ENCODE measurements at places on chromosomes 13 and 19.
A peak's percentile ranks its signal among the peaks of the same experiment; 100 is the strongest.

GRCh38 chr19:12272980-12273901 is 21.4 kb downstream of the ZNF44 start:
- no peak for DNase-seq

GRCh38 chr19:44640518-44640917 is 3.2 kb upstream of the PVR start:
- no peak for DNase-seq

DNA sequence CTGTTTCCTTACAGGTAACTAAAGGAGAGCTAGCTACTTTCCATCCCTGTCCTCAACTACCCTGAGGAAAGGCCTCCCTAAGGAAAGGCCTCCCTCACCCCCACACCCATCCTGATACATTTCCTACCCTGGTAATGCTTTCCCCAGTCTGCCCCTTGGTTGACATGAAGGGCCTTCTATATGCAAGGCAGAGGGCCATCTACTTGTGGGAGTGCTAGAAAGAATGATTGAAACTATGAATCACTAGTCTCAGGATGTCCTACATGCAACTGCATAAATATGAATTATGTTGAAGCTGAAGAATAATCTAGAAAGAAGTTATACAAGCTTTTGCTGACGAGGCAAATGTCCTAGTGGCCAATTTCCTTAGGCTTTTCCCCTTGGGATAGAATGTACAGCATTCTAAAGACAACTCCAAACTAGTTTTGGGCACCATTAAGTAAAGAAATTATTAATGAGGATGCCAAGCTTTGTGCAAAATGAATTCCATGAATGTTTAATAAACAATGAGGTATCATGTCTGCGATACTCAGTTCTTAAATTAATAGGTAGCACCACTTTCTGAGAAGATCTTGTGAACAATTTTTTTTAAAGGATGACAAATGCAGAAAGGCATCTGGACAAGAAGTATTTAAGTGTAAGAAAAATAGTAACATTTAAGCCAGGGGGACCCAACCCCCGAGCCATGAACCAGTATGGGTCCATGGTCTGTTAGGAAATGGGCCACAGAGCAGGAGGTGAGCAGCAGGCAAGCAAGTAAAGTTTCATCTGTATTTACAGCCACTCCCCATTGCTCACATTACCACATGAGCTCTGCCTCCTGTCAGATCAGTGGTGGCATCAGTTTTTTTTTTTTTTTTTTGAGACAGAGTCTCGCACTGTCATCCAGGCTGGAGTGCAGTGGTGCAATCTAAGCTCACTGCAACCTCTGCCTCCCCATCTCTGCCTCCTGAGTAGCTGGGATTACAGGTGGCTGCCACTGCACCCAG is 223.0 kb downstream of the LHFPL6 start:
- no peak for DNase-seq

DNA sequence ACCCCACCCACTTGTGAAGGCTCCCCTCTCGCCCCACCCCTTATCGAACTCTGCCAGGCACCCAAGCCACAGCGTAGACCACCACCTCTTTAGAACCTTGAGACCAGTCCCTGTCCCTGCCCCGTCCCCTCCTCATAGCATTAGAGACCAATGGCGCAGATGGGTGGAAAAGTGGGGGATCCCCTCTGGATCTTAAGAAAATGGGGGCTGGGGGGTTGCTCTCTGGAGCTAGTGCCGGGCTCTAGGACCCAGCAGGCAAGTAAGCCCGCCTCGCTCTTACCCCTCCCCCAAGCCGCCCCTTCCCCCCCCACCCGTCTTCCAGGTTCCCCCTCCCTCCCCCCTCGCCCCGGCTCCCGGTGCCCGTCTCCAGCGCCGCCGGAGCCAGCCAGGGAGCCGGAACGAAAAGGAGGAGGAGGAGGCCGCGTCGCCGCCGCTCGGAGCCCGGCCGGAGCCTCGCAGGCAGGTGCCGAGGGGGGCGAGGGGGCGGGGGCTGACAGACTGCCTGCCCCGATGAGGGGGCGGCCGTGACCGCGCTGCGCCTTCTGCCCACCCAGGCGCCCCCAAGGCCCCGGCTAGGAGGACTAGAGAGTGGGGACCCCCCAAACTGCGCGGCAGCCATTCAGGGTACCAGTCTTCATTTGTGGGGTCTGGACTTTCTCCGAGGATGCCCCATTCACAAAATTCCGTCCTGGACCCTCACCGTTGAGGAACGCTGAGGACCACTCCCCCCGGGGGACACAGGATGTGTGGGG is at the start of gene SPRED3:
Gene SPRED3, plus strand, starts transcription at position 349 of the 752 bp plus-strand sequence. CDS start 1,606 bp downstream, outside the sequence.
- DNase-seq: no peak

- DNase-seq: no peak
Observed at GRCh38 chr19:37594982-37595382, 306 bp downstream of the ZNF540 start.

GRCh38 chr19:16661480-16662034 is 618 bp downstream of the TMEM38A start:
- DNase-seq: no peak

DNA sequence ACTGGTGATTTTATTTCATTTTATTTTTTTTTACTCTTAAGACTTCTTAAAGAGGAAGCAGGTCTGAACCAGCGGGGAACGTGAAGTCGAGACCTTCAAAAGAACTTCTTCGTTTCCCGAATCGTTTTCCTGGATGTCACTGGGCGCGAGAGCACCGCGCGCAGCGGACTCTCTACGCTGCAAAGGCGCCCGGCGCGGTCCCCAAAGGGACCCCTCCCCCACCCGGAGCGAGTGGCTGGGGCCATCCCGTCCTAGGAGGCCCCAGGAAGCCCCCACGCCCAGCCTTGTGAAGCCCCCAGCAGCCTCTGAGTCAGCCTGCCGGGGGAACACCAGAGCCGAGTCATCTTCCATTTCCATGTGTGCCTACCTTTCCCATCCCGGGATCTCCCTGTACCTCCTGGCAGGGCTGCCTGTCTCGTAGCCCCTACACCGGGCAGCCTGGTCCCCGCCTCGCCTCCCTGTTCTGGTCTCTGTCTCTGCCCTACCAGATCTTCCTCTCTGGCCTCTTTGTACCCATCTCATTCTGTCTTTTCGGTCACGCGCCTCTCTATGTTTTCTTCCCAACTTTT is 608 bp downstream of the CD70 start:
- no peak for DNase-seq

DNA sequence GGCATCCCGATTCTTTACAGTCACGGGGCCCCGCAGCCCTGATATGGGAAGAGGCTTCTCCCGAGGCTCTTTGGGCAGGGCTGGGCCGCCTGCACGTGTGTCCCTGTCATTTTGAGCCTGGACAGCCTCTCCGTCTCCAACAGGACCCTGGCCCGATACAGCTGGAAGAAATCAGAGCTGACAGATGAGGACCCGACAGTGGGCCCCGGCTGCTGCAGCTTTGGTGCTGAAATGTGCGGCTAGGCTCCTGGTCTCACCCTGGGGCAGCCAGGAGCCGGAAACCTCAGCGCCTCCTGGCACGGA is 3.2 kb downstream of the PIAS4 start:
- DNase-seq: no peak

GRCh38 chr19:52695996-52696395 is 38.8 kb downstream of the ZNF611 start:
- DNase-seq: no peak

- no peak for DNase-seq
Observed at GRCh38 chr19:916645-917322, 349 bp upstream of the KISS1R start.

DNA sequence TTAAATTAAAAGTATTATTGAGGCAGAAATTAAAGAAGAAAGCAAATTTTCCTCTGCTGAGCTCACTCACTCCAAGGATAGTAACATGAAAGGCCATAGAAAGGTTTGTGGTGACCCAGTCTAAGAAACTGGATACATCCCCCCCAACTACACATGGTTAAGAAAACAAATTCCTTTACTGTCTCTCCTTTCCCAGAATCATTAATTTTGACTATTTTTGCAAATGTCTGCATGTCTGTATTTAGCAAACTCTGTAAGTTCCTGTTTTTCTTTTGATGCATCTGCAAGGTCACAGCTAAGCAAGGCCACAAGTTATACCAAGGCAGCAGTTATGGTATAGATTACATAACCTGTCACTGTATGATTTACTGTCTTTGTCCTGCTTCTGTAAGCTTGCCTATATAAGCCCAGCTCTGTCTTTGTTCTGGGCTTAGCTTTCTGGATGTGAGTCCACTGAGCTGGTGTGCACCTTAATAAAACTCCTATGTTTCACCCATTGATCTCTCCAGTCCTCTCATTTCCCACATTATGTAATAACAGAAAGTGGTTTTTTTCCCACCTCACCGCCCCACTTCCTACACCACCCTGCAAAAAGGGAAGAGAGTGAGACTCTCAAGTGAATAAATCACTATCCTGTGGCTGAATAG is 8.5 kb upstream of the ZNF83 start:
- DNase-seq: no peak

DNA sequence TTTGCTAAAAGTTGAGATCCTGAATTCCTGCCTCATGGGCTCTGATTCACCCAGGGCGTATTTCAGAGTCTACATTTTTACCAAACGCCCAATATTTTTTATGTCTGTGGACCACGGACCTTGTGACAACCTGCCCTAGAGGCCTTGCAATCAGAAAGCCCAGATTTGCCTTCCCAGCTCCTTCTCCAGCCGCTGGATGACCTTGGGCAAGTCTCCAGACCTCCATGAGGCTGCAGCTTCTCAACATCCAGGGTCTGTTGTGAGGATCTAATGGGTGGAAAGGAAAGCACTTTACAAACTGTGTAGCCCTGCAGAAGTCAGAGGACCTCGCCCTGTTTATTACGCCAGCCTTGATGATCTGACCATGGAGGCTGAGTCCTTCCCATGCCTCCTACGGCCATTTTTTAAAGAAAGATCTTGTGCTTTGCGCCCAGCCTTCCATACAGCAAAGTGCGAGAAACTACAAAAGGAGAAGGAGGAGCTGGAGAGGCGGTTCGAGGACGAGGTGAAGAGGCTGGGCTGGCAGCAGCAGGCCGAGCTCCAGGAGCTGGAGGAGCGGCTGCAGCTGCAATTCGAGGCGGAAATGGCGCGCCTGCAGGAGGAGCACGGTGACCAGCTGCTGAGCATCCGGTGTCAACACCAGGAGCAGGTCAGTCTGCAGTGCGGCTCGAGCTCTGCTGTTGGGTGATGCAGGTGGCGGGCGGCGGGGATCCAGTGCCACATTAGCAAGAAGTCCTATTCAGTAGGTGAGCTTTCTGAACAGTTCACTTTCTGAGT is 115.6 kb downstream of the SLC7A1 start:
- no peak for DNase-seq

DNA sequence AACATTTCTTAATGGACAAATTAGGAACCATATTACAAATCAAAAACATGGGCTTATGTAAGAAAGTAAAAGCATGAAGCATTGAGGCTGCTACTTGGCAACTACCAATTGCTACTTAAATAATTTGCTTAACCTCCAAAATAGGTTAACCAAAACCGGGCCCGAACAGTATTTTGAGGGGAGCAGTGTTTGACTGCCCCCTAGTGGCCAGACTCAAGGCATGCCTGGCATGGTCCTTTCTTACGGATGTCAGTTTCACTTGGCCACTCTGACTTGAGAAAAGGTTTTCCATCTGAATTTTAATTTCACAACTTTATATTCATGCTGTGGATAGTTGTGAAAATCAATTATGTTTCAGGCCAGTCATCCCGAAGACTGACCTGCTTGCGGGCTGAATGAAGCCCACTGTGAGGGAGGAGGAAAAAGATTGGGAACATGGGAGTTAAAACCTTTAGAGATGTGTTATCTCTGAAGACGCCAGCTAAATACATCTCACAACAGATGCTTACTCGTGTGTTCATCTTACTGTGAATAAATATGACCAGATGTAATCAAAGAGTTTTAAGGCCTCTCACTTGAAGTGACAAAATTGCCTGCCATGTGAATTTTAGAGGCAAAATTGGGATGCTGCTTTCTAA is 2.9 kb downstream of the RXFP2 start:
- peak; percentile 65 for DNase-seq

GRCh38 chr19:18999896-19000620 is 33.3 kb downstream of the SUGP2 start:
- DNase-seq: no peak

DNA sequence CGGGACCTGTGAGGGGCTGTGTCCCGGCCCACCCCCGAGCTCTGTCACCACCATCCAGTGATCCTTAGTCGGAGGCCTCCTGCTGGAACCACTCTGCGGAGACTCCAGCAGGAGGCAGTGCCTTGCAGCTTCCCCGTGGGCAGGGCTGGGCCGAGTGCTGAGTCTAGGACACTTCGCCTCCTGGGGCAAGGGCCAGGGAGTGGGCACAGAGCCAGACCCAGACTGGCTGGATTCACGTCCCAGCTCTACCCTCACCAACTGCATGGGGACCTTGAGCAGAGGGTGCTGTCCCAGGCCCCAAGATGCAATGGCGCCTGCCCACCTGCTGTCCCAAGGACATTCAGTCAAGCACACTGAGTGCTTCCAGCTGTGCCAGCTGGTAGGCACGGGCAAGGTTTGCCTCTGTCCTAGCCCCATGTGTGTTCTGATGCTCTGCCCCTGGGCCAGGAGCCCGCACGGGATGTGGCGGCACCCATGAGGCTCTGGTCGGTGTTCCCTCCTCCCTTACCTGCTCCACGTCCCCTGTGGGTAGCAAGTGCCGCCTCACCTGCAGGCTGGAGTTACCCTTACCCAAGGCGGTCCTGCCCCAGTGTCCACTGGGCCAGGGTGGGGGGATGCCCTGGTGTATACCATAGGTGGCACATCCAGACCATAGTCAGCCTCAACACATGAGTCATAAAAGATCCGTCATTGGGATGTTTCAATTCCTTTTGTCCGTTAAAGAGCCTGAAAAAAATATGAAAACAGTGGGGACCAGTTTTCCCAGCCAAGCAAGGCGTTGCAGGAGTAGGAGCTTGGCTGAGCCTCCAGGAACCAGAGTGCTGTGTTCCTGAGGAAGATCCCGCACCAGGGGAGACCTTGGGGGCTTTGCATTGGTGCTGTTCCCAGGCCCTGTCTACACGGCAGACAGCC is 7.4 kb downstream of the FZR1 start:
- DNase-seq: no peak

GRCh38 chr13:75236774-75237173 is 245.2 kb downstream of the TBC1D4 start:
- no peak for DNase-seq

GRCh38 chr13:75216038-75216437 is 265.9 kb downstream of the TBC1D4 start:
- DNase-seq: no peak

DNA sequence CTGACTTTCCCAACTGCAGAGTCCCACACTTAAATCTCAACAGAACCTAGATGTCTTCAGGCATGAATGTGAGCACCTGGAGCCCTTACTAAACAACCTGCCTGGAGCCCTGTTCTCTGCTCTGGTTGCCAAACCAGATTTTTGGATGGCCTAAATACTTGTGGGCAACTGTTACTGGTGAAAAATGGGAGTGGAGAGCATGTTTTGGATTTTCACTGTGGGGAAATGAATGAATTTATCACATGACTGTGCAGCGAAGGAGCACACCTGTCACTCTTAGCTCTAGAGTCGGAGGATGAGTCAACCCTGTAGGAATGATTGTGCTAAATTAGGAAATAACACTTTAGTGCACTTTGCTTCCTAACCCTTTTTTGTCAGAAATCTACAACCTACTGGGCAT is 30.3 kb downstream of the SHISA2 start:
- no peak for DNase-seq

GRCh38 chr13:24625331-24625731 is 54.9 kb upstream of the ATP12A start:
- no peak for DNase-seq
